ENCODE measurements at places on chromosomes 2 and 18. TPM values are rescaled to one million over a fixed set of nuclear protein-coding genes. Genes with fewer than 3 reads are reported as not detected.

The ZNF532 gene
- total RNA-seq = 4.8 TPM

The POTEI gene
- total RNA-seq = not detected

The ITGA4 gene
- total RNA-seq = 227 TPM

The PSMA8 gene
- total RNA-seq = 1.3 TPM

DNA sequence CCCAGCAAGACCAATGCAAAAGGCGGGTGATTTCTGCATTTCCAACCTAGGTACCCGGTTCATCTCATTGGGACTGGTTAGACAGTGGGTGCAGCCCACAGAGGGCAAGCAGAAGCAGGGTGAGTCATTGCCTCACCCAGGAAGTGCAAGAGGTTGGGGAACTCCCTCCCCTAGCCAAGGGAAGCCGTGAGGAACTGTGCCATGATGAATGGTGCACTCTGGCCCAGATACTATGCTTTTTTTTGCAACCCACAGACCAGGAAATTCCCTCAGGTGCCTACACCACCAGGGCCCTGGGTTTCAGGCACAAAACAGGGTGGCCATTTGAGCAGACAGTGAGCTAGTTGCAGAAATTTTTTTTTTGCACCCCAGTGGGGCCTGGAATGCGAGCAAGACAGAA, 662.6 kb upstream of the ACVR2A start:
- peaks cover 8% of the 10 kb centered on the region for H3K4me1 ChIP-seq
- H3K27me3 ChIP-seq = no peaks in the 10 kb centered on the region
- no peak overlapping the region for H3K4me3 ChIP-seq
- no peak overlapping the region for H3K27ac ChIP-seq
- H3K36me3 ChIP-seq = no peaks in the 10 kb centered on the region
- DNase-seq = no peak

The ALPI gene
- not detected for total RNA-seq

The KIF5C gene
- 14.2 TPM for total RNA-seq

The COBLL1 gene
- 0.50 TPM for total RNA-seq

GRCh38 chr2:213561759-213562158, 277.5 kb downstream of the SPAG16 start:
- H3K27me3 ChIP-seq = no peaks in the 10 kb centered on the region
- no peak for DNase-seq
- H3K4me3 ChIP-seq = no peak overlapping the region
- no peaks in the 10 kb centered on the region for H3K4me1 ChIP-seq

The MARCHF4 gene
- total RNA-seq = not detected

- peak within 1 kb of the TSS; percentile 53 for H3K27ac ChIP-seq
- peaks cover 29% of the 10 kb centered on the region for H3K4me1 ChIP-seq
- H3K36me3 ChIP-seq = no peaks in the 10 kb centered on the region
- peak; percentile 80 for DNase-seq
Measured at GRCh38 chr2:172427256-172427989, at the start of gene ITGA6. Gene ITGA6, plus strand, starts transcription at chr2:172427586.

The DAPL1 gene
- total RNA-seq = not detected

The HOXD13 gene
- total RNA-seq = not detected
